Stimulated activated effector memory CD8-positive, alpha-beta T cell treated with anti-CD3 and anti-CD28 coated beads, Interleukin-12 subunit alpha, Interleukin-12 subunit beta, amount 100 ng/mL, for 72 hours (primary cell): ENCODE measurements at places on chromosomes 7 and 10.

GRCh38 chr7:87608431-87608830 is 7.7 kb upstream of the ABCB1 start:
- no peak for DNase-seq

GRCh38 chr7:74087791-74088453 is 4.3 kb downstream of the LIMK1 start:
- no peak for DNase-seq

DNA sequence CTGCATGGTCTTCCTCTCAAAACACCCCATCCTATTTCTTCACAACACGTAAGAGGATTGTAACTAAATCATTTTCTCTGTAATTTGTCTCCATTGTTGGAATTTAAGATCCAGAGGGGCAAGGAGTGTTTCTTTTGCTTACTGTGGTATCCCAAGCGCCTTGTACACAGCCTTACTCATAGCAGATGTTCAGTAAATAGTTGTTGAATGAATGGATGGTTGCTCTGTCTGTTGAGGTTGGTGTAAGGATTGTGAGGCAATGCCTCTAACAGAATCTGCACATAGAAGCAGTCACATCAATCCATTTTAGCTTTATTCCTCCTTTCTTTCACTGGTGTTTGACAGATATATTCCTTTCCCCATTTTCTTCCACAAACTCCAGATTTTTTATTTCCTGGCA is 90.1 kb downstream of the ZNF365 start:
- no peak for DNase-seq

GRCh38 chr7:50502947-50503346 is 52.8 kb upstream of the FIGNL1 start:
- no peak for DNase-seq

GRCh38 chr7:8064828-8065227 is 96.2 kb downstream of the GLCCI1 start:
- DNase-seq, result no peak

GRCh38 chr7:42662862-42663261 is 249.0 kb downstream of the C7orf25 start:
- no peak for DNase-seq

DNA sequence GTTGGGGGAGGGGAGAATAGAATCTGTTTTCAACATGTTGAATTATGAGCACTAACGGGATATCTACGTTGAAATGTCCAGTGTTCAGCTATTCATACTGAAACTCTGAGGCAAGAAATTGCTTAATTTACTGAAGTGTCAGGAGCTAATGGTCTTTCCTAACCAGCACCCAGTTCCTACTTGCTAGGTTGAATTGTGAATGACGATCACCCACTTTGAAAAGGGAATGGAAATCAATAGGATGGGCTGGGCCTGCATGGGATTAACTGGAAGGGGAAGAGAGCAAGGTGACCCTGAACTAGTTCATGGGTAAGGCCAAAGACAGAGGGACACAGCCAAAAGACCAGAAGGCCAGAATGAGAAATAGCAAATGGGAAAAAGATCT is 51.3 kb downstream of the HIPK2 start:
- DNase-seq, result no peak

DNA sequence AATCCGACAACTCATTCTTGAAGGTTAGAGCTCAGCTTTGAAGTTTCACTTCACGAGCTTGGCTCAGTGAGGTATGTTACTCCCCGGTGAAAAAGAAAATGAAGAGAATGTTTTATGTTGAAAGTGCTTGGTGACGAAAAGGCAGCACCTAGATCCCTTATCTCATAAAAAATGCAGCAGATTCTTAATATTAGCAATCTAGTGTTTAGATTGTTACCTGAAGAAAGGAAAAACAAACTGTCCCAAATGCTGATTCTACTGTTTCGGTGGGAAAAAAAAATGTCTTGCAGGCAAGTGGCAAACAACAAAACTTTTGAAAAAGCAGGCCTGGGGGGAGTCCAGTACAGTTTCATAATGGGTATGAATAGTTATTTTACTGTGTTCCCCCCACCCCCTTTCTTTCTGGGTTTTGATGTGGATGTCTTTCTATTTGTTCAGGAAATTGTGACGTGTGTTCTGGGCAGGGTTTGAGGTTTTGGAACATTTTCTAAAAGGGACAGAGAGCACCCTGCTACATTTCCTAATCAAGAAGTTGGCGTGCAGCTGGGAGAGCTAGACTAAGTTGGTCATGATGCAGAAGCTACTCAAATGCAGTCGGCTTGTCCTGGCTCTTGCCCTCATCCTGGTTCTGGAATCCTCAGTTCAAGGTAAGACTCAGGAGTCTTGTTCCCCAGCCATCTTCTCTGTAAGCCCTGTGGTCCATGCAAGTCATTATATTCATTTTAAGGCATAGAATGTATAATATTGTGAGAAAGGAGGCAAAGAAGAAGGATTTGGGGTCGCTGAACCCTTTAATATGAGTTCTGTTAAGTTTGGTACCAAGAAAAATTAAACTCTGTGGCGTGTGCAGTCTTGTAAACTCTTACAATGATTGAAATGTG is at the start of gene SRGN:
TSS of gene SRGN (plus strand) at position 514 of the 881 bp plus-strand sequence. CDS start at position 569, 55 bp downstream.
- peak; percentile 88 for DNase-seq

DNA sequence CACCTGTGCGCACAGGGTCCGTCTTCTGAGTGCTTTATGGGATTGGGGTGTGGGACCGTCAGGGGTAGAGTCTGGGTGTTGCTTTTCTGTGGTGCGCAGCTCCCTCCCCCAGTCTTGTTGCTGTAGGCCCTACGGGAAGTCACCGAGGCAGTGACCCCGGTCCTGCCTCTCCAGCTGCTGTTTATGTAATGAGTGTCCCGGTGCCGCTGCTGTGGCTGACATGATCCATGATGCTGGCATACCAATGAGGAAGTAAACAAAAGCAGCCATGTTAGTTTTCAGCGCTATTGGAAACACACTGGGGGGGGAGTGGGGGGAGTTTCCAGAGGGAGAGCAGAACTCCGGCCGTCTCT is 1.1 kb downstream of the TRIM8 start:
- no peak for DNase-seq

DNA sequence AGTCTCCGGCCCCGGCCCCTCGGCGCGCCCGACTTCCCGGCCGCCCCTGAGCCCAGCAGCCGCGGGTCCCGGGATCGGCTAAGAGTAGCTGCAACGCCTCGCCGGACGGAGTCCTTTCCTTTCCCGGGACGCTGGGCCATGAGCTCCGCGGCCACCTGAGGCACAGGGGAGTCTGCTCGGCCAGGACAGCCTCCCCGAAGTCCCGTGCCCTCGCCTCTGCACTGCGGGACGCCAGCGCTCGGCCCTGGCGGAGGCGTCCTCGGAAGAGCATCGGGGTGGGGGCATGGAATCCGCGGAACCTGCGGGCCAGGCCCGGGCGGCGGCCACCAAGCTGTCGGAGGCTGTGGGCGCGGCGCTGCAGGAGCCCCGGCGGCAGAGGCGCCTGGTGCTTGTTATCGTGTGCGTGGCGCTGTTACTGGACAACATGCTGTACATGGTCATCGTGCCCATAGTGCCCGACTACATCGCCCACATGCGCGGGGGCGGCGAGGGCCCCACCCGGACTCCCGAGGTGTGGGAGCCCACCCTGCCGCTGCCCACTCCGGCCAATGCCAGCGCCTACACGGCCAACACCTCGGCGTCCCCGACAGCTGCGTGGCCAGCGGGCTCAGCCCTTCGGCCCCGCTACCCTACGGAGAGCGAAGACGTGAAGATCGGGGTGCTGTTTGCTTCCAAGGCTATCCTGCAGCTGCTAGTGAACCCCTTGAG is 502 bp downstream of the SLC18A3 start:
- no peak for DNase-seq

GRCh38 chr7:45240273-45240771 is 82.7 kb downstream of the RAMP3 start:
- peak; percentile 1 for DNase-seq

DNA sequence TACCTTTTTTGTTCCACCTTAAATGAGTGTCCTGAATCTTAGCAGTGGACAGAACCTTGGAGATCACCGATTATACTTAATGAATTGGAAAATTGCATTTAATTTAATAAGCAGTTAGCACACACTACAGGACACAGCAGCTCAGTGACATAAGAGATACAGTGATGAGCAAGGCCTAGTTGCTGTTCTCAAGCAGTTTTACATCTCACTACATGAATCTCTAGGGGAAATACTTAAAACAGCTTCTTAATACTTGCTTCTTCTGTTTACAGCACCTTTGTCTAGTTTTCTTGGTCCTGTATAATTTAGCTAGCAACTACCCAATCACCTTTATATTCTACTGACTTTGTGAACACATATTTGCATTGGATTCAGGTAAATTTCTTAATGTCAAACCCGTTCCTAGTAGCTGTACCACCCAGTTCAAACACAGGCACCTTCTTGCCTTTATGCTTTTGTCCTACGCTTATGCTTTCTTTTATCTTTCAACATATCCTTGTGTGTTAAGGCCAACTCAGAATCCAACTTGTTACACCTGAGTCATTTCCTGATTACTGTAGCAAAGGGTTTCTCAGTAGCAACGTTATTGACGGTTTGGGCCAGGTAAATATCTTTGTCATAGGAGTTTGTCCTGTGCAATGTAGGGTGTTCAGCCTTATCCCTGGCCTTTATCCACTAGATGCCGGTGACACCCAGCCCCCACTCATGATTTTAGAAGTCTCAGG is 1.8 kb downstream of the STAM start:
- DNase-seq, result no peak

GRCh38 chr7:38162036-38162435 is 16.0 kb upstream of the STARD3NL start:
- no peak for DNase-seq

DNA sequence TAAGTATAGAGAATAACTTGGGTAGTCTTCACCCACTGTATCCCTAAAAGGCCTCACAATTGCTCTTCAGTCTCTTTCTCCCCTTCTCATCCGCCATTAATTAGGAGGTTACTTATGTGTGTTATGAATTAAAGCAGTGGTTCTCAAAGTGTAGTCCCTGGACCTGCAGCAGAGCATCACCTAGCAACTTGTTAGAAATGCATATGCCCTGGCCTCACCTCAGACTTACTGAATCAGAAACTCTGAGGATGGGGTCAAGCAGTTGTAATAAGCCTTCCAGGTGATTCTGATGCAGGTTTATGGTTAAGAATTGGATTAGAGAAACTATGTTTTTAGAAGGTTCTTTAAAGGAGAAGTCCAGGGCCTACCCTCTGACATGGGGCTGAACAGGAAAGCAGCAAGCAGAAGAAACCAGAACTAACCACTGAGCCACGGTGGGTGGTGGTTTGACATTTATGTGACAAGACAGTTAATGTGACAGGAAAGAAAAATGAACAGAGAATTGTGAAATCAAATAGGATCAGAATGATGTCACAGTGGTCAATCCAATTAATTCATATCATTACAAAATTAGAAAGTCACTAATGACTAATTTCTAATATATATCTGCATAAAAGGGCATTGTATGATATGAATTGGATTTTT is 37.6 kb downstream of the ENTPD1 start:
- DNase-seq, result no peak

DNA sequence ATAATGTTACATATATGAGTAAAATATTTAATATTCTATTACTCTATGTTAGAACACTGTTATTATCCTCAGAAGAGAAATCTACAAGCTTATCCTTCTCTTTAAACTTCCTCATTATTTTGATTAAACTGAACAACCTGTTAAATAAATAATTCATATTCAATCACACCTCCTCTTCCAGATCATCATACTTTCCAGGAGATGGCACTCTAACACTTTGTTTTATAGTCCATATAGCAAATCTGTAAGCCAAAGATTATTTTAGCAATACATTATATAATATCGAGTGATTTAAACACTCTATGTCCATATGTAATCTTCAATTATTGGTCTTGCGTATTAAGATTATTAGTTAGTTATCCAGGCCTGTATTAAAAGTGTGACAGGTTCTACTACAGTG is 694.1 kb downstream of the ANKRD7 start:
- DNase-seq, result no peak

DNA sequence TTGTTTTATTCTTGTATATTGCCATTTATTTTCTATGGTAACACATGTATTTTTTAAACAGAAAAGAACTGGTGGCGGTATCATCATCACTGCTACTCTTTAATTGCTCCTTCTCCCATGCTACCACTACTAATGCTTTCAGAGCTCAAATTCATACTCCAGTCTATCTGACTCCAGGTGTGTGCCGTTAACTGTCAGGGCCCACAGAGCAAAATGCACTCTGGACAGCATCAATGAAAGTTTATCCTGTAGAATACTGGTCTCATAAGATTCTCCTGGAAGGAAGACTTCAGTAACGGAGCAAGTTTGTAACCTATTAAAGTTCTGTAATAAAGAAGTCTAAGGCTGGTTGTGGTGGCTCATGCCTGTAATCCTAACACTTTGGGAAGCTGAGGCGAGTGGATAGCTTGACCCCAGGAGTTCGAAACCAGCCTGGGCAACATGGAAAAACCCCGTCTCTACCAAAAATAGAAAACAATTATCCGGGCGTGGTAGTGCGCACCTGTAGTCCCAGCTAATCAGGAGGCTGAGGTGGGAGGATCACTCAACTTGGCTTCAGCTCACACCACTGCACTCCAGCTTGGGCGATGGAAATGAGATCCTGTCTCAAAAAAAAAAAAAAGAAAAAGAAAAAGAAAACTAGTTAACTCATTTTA is 18.4 kb downstream of the ZNRF2 start:
- DNase-seq, result no peak

GRCh38 chr10:78952686-78953085 is 116.1 kb upstream of the ZMIZ1 start:
- DNase-seq, result no peak

- DNase-seq, result no peak
These were observed 27.8 kb downstream of the KLF6 start for GRCh38 chr10:3757250-3757637.

GRCh38 chr10:47330804-47331203 is 8.6 kb downstream of the GDF2 start:
- DNase-seq, result no peak

- no peak for DNase-seq
These were observed 175.9 kb downstream of the ZMYND11 start for GRCh38 chr10:310976-311639.

GRCh38 chr10:3525832-3526449 is 259.1 kb downstream of the KLF6 start:
- DNase-seq, result no peak

DNA sequence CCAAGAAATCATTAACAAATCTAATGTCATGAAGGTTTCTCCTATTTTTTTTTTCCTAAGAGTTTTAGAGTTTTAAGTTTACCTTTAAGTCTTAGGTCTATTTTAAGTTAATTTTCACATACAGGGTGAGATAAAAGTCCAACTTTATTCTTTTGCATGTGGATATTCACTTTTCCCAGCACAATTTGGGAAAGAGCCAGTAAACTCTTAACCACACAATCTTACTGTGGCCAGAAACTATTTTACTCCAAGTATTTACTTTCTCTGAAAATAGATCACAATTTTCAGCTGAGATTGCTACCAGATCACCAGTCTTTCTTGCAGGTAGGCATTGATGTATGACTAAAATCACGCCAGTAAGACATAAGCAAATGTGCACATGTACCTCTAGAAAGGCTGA is 728.5 kb downstream of the TNS3 start:
- DNase-seq, result no peak

GRCh38 chr10:94316560-94316959 is 46.2 kb downstream of the NOC3L start:
- DNase-seq, result no peak

GRCh38 chr10:97117372-97117771 is 68.4 kb downstream of the SLIT1 start:
- no peak for DNase-seq

GRCh38 chr7:95264363-95264891 is 59.9 kb downstream of the PON1 start:
- no peak for DNase-seq
